NCI-H446 (cell line): ENCODE measurements at places on chromosomes 11 and 22.

- DNase-seq = no peak
These were observed 58.3 kb downstream of the SLC22A12 start for GRCh38 chr11:64649291-64649697.

DNA sequence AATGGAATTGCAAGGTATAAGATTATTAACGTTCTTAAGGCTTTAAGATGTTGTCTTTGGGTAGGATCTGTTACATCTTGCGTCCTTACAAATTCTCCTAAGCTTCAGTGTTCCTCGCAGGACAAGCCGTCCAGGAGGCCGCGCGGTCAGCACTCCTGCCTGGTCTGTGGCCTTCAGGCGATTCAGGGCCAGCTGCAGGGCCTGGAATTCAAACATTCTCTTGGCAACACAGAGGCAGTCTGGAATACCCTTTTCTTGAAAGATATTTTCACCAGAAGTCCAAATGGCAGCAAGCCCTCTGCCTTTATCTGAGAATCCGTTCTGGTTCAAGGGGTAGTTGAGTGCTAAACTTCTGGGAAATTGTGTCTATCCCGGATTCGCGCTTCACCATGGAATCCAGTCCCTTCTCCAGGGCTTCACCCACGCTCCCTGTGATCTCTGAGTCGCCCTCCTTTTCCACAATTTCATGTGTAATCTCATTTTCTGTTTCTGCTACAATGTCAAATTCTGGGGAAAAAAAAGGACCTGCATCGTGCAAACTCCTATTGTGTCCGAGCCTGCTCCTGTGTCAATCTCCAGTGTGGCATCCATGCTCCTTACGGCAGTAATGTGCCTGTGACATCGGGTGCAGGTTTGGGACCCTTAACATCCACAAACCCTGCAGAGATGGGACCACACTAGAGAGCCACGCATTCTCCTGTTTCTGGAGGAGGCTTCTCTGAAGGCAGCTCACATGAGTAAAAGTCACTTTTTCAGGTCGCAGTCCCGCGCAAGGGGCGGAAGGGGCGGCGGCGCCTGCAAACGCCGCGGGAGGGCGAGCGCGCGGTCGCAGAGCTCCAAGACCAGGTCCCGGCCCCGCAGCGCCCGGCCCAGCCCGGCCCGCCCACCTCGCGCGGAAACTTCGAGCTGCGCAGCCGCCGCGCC is 25.4 kb upstream of the SORL1 start:
- DNase-seq = no peak

GRCh38 chr11:66467756-66468155 is 1.1 kb downstream of the PELI3 start:
- DNase-seq = no peak

GRCh38 chr11:72885749-72886609 is 71.8 kb downstream of the ATG16L2 start:
- no peak for DNase-seq

DNA sequence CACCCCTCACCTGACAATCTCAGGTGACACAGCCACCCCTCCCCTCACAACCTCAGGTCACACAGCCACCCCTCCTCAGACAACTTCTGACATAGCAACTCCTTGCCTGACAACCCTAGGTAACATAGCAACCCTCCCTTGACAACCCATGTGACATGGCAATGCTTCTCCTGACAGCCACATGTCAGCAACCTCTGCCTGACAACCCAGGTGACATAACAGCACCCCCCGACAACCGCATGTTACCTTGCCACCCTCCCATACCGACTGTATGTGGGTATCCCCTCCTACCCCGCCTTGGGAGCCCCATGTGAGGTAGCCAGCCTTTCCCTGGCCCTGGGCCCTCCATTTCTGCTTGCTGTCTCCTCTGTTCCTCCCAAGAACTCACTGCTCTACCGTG is 77.7 kb upstream of the B3GAT1 start:
- no peak for DNase-seq

GRCh38 chr11:109514313-109515018 is 92.5 kb downstream of the C11orf87 start:
- DNase-seq = no peak

DNA sequence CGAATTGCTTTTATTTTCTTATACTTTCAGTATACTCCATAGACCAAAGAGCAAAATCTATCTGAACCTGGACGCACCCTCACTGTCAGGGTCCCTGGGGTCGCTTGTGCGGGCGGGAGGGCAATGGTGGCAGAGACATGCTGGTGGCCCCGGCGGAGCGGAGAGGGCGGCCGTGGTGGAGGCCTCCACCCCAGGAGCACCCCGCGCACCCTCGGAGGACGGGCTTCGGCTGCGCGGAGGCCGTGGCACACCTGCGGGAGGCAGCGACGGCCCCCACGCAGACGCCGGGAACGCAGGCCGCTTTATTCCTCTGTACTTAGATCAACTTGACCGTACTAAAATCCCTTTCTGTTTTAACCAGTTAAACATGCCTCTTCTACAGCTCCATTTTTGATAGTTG is 1077.4 kb downstream of the BRD1 start:
- DNase-seq = no peak

DNA sequence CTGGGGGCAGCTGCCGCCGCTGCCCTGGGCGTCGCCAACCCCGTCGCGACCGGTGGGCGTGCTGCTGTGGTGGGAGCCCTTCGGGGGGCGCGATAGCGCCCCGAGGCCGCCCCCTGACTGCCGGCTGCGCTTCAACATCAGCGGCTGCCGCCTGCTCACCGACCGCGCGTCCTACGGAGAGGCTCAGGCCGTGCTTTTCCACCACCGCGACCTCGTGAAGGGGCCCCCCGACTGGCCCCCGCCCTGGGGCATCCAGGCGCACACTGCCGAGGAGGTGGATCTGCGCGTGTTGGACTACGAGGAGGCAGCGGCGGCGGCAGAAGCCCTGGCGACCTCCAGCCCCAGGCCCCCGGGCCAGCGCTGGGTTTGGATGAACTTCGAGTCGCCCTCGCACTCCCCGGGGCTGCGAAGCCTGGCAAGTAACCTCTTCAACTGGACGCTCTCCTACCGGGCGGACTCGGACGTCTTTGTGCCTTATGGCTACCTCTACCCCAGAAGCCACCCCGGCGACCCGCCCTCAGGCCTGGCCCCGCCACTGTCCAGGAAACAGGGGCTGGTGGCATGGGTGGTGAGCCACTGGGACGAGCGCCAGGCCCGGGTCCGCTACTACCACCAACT is 1.0 kb downstream of the FUT4 start:
- DNase-seq = no peak

GRCh38 chr11:135062994-135063393 is 651.0 kb upstream of the B3GAT1 start:
- DNase-seq = no peak
